Erythroblast (primary cell): ENCODE measurements at places on chromosomes 6 and 20.

DNA sequence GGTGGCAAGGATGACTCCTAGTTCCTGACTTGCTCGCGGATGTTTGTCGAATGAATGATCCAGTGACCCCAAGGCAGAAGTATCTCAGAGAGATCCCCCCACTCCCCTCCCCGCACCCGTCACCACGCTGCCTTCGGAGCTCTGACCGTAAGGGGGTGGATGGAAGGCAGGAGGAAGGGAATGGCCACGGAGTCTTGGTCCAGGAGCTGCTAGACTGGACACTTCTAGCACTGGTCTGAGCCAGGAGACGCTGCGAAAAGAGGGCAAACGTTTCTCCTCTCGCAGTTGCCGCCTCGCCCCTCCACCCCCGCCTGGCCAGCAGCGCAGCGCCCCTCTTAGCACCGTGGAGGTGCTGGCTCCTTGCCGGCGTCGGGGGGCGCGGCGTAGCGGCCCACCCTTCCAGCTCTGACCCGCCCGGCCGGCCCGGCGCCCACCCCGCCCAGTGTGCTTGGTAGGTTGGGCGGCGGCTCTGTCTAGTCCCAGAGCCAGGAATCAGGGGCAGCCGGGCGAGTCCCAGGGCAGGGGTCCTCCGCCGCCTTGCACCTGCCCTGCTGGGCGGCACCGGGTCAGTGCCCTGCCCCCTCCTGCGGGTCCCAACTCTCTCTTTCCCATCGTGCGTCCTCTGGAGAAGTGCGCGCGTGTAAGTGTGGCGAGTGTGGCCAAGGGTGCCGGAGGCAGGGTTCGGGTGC lies 2.4 kb upstream of the DBNDD2 start:
- no peak for DNase-seq

GRCh38 chr6:108781419-108782100 lies 66.7 kb upstream of the ARMC2 start:
- DNase-seq: no peak

GRCh38 chr20:25278636-25279361 lies 30.9 kb downstream of the PYGB start:
- no peak for DNase-seq

- DNase-seq: no peak
These were observed 48.7 kb downstream of the SCGN start for GRCh38 chr6:25700761-25701160.

DNA sequence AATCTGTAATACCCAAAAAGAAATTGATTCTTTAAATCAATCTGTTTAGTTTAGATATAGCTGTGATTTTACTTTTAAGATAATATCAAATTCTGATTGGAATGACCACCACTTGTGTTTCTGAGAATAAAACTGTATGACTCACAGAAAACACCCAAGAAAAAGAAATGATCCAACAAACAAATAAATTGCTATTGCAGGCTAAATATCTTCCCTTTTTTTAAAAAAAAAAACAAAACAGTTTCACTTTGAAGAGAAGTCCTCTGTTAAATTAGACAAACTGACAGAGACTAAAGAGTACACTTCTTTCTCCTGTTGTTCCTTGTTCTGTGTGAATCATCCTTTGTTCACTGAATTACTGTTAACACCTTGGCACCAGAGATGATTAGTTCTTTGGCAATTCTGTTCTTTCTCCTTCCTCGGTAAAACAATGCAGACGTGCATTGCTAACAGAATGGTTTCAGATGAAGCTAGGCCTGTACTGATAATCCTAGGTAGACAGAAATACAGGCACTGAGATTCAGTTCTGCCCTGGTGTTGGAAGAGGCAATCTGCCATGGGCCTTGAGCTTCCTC lies 895.2 kb upstream of the CITED2 start:
- no peak for DNase-seq

DNA sequence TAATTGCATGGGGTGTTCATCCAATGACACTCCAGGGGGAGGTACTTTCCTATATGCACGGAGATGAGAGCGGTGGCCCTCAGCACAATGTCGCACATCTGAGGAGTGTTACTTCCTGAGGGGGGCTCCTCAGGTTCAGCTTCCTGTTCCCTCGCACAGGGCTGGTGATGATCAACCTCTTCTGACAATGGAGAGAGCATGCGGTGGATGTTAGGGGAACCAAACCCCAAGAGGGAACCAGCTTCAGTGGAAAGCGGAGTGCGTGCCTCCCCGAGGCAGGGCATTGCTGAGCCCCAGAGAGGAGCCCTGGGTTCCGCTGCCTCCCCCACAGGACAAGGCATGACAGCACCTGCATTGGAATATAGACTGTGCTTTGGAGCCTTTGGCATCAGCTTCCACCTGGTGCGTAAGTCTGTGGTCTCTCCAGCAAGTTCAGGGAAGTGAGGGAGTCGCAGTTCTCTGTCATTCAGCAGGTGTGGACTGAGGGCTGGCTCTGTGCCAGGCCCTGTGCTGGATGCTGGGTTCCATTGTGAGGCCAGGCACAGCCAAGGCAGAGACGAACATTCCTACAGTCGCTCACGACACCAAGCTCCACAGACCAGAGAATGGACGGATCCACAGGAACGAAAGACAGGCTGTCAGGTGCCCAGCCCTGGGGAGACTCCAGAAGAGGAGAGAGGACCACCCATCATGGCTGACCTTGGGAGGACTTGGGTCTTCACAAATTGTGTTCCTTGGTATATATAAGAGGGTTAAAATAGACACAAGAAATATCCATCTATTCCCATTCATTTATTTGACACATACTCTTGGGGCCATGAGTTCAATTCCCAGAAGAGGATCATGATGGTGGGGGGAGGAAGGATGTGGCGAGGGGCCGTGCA lies 3.9 kb upstream of the ZNF831 start:
- no peak for DNase-seq

GRCh38 chr20:54103762-54104600 lies 33.6 kb upstream of the BCAS1 start:
- DNase-seq: no peak

DNA sequence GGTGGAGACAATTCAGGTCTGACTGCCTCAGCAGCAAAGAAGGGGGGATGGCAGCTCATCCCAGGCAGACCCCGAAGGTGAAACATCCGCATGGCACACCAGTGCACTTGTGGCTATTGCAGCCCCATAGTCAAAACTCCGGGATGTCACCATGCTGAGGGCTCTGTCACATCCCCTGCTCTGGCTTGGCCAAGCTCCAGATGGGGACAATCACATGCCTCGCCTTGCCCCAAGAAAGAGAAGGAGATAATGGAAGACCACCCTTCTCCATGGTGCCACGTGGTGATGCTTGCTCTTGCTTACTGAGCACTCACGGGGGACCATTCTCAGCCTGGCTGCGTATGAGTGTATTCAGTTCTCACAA lies 60.2 kb downstream of the RBM38 start:
- DNase-seq: no peak

DNA sequence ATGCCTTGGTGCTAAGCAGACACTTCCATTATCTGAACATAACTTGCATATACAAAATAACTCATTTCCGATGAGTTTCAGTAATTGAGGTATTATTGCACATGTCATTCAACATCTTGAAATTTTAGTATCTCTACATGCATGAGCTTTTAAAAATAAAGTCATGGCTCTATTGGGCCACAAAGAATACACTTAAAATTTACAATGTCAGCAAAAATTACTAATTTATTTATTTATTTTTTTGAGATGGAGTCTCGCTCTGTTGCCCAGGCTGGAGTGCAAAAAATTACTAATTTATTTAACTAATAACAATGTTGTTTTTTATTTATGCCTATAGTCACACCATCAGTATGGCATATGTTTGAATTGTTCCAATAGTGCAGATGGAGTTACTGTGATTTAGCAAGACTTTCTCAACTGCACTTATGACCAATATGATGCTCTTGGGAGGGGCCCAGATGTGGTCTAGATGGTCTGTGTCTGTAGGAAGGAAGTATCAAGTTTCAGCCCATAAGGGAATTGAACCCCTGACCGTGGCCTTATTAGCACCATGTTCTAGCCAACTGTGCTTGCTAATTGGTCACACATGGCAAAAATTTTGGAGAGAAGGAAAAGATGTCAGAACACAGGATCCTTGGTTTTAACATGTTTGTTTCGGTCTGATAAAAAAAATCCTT lies 370.7 kb upstream of the TSHZ2 start:
- no peak for DNase-seq

GRCh38 chr20:59359906-59360725 lies 59.7 kb downstream of the EDN3 start:
- no peak for DNase-seq

- no peak for DNase-seq
These were observed 396.2 kb downstream of the EPM2A start for GRCh38 chr6:145339089-145339488.

DNA sequence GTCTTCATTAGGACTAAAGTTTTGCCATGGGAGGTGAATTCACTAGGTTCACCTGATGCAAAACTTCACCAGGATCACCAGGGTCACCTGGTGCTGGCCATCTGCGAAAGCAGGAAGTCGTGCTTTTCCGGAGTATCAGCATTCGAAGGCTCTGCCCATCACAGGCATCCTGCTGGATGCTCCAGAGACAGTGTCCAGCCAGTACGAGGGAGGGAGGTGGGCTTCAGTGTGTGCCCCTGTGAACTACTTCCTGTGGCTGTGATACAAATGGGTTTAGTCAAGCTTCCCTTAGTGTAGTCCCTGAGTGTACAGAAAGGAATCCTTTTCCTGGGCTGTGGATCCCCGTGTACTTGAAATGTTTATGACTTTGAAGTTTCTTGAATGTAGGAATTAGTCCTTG lies 3.4 kb upstream of the RPS6KA2 start:
- no peak for DNase-seq

DNA sequence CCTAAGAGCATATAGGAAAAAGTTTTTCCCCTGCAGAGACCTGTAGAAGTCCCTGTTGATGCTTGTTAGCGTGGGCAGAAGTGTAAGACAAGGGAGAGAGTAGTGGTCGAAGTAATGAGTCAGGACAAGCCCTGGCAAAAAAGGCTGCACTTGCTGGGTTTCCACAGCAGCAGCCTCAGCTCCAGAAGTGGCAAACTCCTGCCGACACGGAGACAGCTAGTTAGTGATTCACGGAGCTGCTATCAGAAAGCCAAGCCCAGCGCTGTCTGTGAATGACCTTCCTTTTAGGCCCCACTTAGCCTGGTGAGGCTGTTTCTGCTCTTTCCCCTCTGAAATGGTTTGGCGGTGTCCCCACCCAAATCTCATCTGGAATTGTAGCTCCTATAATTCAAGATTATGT lies 109.1 kb downstream of the FAM50B start:
- no peak for DNase-seq

GRCh38 chr6:129029778-129030177 lies 146.8 kb downstream of the LAMA2 start:
- no peak for DNase-seq

- no peak for DNase-seq
These were observed 665.4 kb downstream of the EPM2A start for GRCh38 chr6:145069966-145070365.

GRCh38 chr6:17662585-17662984 lies 44.1 kb downstream of the NUP153 start:
- peak; percentile 80 for DNase-seq

- DNase-seq: no peak
These were observed 205.7 kb downstream of the CDH4 start for GRCh38 chr20:61457725-61458124.

DNA sequence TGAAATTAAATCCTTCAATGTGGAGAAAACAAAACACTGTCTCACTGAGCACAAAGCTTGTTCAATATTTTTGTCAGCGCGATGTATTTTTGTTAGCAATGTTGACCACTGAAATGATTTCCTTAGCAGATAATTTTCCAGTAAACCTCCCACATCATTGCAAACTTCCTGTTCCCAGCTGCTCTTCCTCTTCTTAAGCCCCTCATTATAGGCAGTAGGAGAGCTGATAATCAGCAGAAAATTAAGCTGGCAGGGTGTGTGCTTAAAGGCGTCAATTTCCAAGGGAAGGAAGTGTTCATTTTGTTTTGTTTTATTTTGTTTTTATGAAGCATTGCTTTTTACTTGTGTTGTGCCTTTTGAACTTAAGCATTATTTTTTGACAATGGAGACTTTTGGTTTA lies 29.1 kb upstream of the TMEM14A start:
- no peak for DNase-seq

GRCh38 chr20:6057691-6058090 lies 3.8 kb upstream of the LRRN4 start:
- no peak for DNase-seq

DNA sequence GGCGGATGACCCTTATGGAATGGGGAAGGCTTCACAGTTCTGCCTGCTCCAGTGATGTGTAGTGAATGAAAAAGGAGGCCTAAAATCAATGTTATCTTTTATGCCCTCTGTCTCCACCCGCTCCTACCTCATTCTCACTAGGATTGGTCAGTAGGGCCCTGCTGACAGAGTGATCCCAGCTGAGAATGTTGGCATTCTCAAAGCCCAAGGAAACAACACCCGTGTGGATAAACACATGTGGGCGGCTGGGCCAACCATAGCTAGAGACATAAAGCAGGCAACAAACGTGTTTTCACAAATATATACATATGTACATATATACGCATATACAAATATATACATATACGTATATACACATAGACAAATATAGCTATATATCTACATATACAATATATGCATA lies 4.5 kb downstream of the RIPK1 start:
- DNase-seq: no peak

GRCh38 chr6:93358435-93358834 lies 60.9 kb downstream of the EPHA7 start:
- DNase-seq: no peak

GRCh38 chr6:137883400-137884148 lies 16.5 kb downstream of the TNFAIP3 start:
- DNase-seq: no peak

DNA sequence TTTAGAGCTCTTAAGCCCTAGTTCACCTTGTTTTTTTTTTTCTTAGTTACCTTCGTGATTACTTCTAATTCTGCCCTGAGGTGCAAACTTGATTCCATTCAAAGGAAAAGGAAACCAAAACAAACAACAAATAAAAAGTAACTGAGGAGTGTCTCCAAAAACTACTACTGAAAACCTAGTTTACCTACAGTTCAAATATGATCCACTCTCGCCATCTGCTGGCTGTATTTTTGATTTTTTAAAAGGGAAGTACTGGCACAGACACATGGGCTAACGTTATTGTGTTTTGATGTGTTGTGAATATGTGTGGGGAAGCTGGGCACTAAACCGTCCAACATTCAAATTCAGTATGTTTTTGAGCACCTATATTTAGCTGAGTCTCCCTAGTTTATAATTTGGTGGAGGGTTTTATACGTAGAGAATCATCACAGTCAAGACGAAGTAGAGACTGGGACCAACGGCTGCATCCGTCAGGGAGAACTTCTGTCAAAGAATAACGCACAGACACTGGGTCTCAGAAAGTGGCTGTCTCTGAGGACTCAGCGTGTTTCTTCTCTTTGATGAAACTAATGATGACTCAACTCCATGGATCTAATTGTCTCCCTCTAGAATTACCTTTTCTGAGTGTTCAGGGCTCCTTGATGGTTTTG lies 373.5 kb upstream of the BTBD3 start:
- peak; percentile 68 for DNase-seq

DNA sequence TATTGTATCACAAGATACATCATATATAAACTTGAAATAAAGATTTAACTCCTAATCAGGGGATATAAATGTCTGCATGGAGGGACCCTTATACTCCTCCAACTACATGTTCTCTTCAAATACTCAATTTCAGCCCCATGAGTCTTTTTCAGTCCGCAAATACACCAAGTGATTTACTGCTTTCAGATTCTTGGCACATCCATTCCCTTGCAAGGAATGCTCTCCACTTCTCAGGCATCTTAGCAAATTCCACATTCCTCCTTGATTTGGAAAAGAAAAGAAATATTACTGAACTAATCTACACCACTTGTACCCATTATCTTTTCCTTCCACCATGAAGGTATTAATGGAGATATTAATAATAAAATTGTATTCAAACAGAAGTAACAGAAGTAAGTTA lies 999.4 kb upstream of the GJE1 start:
- DNase-seq: no peak
